ENCODE measurements at places on chromosomes 11 and 22.

DNA sequence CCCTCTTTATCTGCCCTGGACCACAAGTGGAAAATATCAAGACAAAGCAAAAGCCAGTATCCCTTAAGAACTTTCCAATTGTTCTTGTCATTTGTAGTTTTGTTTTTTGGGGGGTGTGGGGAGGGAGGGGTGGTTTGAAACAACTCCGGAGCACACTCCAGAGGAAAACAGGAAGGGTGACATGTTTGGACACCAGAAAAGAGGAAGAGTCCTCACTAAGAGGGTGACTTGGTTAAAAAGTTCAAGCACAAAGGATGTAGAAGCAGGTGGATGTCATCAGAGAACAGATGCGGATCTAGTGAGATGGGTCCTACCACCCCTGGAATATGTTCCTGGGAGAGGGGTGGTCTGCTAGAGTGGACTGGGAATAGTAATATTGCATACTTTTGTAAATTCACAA, 25.8 kb downstream of the ADAMTS8 start:
- DNase-seq: no peak

DNA sequence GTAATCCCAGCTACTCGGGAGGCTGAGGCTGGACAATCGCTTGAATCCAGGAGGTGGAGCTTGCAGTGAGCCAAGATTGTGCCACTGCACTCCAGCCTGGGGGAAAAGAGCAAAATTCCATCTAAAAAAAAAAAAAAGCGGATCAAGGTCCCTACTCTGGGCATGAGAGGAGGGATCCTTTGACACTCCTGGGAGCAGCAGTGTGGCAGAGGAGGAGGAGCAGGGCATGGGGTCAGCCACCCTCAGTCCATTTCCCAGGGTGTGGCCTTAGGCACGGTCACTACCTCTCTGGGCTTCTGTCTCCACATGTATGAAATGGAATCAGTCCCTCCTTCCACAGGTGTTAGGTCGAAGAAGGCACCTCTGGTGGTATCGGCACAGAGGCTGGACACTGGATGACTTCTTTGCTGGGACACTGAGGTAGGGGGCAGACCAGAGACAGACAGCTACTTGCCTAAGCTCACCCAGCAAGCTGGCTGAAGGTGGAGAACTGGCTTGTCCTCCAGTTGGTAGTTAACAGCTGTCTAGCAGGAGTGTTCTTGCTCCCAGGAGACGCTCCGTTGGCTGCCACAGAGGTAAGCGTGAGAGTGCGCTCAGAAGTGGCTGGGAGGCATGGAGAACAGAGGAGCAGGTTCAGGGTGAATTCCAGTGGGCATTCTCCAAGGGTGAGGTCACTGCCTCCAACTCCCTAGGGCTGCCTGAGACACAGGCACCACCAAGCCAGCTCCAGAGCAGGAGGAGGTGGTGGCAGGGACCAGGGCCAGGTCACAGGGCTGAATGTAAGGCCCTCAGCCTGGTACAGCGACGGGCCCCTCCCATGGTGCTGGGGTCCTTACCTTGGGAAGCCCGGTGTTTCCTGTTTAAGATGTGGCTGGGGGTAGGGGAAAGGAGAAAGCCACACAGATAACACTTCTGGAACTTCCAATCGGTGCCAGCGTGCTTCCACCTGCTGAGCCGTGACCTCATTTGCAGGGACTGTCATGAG, 19.5 kb downstream of the TXN2 start:
- peak; percentile 94 for DNase-seq

DNA sequence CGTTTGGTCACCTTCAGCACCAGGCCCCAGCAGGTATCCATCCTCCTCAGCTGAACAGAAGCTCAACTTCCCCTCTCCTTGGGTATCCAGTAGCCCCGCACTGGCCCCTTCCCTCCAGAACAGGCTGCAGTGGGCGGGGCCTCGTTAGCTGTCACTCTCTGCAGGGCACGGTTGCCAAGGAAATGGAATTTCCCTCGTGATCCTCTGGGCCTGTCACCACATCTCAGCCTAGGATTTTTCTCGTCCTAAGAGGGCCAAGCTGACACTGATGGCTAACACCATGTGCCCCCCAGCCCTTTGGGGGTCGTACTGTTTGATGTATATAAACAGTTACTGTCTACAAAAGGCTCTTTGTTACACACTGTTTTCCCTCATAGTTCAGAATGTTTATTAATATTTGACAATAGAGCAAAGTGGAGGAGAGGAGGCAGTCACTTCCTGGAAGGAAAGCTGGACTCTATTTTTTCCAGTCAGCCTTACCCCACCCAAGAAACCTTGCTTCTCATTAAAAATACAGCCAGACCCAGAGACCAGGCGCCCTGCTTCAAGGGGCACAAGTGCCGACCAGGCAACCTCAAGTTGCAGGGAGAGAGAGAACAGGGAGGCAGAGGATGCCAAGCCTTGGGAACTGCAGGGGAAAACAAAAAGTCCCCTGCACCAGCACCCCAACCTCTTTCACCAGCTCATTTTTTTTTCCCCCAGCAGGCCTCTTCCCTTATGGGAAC, 44.5 kb downstream of the FEZ1 start:
- no peak for DNase-seq

DNA sequence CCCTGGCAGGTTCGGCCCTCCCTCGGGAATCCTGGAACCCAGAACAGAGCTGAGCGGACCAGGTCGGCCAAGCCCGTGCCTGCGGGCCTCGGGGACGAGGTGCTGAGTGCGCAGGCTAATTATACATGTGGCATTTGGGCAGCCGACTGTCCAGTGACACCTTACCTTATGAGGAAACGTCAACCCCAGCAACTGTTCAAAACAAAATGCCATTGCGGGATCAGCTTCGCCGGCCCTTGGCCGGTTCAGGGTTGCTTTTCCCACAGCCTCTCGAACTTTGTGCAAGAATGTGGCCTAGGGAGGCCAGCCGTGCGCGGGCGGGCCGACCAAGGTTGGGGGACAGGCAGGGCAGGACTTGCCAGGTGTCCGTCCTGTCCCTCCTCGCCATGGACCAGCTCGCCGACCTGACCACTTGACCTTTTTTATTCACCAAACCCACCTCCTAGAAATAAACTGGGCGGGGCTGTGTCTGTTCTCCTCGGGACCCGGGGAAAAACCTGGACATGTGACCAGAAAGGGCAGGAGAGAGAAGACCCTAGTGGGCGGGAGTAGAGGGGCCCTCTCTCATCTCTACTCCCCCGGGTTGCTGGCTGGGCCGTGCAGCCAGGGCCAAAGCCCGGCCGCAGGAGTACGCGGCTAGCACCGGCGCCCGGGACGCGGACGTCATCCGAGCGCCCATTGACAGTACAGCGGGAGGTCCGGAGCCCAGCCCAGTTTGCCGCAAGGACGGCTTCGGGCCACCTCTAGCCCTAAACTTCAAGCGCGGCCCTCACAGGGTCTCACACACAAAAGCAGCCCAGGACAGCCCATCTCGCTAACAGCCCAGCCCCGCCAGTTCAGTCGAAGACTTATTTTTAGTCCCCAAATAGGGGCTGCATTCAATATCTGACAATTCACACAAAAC, 134.3 kb upstream of the C11orf58 start:
- DNase-seq: peak; percentile 19

DNA sequence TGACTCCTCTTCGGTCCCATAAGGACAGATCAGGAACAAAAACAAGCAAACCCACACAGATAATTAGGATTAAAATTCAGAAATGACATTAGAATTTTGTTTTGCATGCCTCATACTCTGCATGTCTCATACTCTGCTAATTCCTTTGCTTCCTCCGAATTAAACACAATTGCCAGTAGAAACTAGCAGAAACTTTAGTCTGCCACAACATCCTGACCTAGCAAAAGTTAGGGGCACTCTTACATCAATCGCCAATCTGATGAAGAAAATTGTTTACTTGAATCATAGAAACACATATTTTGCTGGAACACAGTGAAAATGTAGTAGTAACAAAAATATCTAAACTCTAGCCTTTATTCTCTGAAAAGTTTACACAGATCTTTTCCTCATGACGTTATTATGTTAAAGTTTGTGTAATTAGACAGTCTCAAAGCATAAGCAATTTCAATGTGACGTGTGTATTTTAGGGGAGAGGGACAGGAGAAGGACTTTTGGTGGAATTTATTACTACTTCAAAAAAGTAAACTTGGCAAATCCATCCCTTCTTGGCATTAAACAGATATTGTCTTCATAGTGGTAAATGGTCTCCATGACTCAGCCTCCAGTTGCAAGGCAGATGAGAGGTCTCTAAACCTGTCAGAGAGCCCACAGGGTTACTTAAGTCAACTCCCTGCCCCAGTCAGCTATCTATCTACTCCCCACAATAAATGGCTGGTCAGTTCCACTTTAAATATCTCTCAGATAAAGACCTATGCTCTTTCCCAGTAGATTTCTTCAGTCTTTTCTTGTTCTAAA, 249.8 kb upstream of the UBASH3B start:
- peak; percentile 22 for DNase-seq

GRCh38 chr11:64744544-64745188, 724 bp upstream of the RASGRP2 start:
- no peak for DNase-seq

GRCh38 chr11:17479284-17480214, 2.9 kb upstream of the ABCC8 start:
- DNase-seq: no peak

- DNase-seq: peak; percentile 28
Observed at GRCh38 chr22:39248254-39248653, 3.5 kb upstream of the PDGFB start.

GRCh38 chr11:20618083-20618482, 18.7 kb downstream of the SLC6A5 start:
- DNase-seq: no peak

- DNase-seq: no peak
Observed at GRCh38 chr22:47014636-47015345, 252.3 kb downstream of the TBC1D22A start.

- DNase-seq: peak; percentile 97
Observed at GRCh38 chr11:65279741-65280440, 18.1 kb downstream of the POLA2 start.

DNA sequence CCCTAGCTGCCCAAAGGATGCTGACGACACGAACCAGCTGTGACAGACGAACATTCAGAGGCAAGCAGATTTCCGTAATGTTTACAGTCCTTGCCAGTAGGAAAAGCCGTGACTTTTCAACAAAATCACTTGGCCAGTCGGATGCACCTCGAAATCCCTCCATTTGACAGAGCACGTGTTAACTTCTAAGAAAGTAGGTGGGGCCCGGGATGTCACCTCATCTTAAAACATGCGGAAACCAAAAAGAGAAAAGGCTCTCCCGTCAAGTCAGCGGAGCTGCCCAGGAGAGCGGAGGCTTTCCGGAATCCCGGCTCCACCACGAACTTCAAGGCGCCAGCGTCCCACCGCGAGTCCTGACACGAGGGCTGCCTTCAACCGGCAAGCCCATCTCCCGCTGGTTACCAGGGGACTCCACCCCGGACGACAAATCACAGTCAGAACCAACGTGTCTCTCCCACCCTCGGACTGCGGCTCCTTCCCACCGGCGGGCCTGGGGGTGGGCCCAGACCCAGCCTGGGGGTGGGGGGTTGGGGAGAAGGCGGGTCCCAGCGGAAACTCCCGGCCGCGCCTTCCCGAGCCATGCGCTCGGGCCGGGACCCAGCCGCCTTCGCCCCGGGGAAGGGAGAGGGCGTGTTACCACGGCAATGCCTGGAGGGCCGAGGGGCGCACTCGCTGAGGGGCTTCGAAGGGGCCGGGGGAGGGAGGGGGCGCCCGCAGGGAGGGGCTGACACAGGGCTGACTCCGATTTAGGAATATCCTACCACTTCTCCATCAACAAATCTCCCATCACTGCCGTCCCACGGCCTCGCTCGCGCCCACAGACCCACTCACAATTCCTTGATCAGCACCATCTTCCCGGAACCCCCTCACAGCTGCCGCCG, 475 bp downstream of the PITPNB start:
- DNase-seq: peak; percentile 43

- DNase-seq: no peak
Observed at GRCh38 chr11:46701078-46701654, 335 bp downstream of the ZNF408 start.

GRCh38 chr11:67466962-67467771, 1.9 kb downstream of the TMEM134 start:
- no peak for DNase-seq

GRCh38 chr11:72100462-72100861, 2.6 kb downstream of the LAMTOR1 start:
- DNase-seq: no peak

DNA sequence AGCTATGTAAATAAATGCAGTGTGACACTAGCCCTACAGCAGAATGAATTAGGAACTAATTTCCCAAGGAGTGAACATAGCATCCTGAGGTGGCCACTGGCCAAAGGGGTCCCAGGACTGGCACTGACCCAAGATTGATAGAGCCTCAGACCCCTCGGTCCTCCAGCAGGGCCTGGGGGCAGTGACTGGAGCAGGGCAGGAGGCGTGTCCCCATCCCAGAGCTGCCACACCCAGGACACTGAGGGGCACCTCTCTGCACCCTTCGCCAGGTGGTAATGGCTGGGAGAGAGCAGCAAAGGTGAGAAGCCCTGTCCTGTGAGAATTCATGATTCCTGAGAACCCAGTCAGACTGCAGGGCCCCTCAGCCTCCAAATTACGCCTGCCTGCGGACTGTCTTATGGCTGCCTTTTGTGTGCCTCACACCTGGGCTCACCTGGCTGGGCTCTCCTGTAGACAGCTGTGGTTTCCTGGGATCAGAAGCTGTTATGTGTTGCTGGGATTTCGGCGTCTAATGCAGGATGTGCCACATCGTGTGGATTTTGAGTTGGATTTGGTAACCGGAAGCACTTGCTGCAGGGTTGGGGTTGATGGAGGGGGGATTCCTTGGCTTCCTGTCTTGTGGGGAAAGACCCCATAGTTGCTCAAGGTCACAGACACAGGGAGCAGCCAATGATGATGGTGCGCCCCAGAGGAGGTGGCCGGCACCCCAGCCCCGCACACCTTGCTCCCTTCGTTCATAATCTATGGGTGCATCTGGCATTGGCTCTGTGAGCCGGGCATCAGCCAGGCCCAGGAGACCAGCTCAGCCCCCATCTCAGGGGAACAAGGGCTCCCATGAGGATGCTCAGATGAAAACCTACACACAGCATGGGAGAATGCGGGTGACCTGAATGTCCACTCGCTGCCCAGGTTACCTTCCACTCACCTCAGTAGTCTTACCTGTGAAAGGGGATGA, 582.9 kb downstream of the BRD1 start:
- DNase-seq: no peak

DNA sequence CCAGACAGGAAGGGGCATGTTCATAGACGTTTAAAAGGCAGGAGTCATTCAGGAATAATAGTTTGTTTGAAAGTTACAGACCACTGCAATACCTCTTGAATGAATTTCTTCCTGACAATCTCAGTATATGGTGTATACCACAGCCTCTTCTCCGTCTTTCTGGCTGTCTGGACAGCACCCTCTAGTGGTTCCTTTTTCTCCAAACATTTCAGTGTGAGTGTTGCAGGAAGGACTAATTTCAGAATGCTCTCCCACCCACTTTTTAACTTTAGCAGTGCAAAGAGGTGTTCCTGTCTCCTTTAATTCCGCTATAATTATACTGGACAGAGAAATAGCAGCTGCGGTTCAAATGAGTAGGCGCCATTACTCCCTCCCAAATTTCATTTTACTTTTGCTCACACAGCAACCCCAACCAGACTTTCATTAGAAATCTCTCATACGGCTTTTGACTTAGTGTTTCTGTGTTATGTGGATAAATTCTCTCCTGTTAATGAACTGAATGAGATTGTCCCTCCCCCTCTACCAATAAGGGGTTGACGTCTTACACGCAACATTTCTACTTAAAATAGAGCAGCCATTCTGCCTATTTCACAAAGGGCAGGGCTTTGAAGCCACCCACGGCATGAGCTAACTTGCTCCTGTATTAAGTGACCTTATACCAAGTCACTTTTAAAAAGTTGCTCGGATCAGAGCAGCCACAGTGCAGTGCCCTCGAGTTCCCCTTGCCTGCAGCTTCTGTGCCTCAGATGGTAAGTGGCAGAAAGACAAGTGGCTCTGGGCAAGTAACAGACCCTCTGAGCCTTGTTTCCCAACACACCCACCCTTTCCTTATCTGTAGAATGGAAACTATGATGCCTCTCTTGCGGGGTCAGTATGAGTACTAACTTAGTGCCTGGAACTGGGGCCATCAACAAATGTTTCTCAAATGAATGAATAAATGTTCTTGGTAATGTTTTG, 368.6 kb downstream of the OPCML start:
- DNase-seq: peak; percentile 59
